Forelimb muscle (tissue), 1 donor: ENCODE measurements at places on chromosomes 4 and X. TPM values are rescaled to one million over a fixed set of nuclear protein-coding genes. Genes with fewer than 3 reads are reported as not detected.

RGN gene
- 2.5 TPM for polyA plus RNA-seq

DNA sequence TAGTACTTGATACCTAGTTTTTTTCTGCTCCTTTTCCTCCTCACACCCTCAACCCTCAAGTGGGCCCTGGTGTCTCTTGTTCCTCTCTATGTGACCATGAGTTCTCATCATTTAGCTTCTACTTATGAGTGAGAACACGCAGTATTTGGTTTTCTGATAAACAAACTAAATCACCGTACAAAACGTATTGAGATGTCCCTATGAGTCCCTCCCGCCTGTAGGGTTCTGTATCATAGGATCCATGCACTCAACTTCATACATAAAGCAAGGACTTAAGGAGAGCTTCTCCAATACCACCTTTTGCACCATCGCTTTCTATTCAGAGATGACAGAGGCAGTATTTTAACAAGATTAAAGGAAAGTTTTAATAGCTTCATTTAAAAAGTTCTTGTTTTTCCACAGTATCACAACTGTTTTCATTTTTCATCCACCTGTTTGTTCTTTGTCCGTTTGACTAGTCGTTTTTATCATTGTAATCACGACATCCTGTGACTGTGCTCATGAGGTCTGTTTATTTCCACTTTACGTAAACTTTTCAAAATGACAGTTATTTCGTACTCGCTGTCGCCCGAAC lies 457 bp upstream of the RAB9A start:
- DNase-seq = no peak

- DNase-seq = no peak
Observed at GRCh38 chrX:48560056-48560455, 14.2 kb upstream of the RBM3 start.

DNA sequence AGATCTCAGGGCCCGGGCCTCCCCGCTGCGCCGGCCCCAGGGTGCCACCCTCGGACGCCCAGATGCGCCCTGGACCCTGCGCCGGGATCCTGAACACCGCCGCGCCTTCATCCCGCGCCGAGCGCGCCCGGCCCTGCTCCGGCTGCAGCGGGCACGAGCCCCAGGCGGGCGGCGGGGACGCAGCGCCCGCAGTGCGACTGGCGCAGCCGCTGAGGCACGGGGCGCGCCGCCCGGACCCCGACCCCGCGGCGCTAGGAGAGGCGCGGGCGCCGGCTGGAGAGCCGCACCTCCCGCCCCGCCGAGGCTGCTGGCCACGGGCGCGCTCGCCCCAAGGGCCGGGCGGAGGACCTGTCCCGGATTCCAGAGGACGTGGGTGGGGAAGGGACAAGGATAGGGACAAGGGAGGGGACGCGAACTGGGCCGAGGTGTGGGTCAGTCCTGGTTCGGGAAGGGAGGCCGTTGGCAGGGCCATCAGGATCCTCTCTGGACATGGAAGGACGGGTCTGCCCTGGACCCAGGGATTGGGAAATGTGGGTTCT lies 1.1 kb downstream of the ZFYVE28 start:
- no peak for DNase-seq

- DNase-seq = no peak
Observed at GRCh38 chr4:7267829-7268228, 75.5 kb downstream of the SORCS2 start.

GRCh38 chr4:80221161-80221560 lies 23.9 kb downstream of the PRDM8 start:
- no peak for DNase-seq

DNA sequence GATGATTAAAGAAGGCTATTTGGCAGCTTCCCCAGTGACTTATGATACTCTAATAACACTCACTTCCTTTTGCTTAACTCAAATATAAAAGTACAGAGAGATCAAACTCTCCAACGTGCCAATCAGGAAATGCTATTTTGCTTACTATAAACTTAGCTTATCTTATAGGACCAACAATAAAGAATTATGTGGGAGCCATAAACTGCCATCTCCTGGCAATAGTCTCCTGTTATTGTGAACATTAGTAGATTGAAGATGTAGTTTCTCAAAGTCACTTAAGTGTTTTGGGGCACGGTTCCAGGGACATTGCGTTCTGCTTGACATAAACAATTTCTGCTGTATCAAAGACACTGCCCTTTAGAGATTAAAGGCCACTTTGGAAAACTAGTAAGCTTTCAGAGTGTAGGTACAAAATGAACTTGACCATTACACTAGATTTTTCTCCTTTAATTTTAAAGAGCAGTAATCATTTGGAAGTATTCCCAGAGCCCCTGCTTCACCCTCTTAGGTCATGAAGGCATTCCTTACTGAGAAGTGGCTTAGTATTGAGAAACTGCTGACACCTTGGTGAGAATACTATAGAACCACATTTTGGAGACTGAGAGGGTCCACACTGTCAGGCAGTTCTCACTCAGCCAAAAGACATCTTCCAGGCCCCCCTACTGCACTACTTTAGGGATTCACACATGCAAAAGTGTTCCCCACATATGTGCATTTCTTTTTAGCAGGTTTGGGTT lies 51.9 kb downstream of the MAOA start:
- DNase-seq = no peak

DNA sequence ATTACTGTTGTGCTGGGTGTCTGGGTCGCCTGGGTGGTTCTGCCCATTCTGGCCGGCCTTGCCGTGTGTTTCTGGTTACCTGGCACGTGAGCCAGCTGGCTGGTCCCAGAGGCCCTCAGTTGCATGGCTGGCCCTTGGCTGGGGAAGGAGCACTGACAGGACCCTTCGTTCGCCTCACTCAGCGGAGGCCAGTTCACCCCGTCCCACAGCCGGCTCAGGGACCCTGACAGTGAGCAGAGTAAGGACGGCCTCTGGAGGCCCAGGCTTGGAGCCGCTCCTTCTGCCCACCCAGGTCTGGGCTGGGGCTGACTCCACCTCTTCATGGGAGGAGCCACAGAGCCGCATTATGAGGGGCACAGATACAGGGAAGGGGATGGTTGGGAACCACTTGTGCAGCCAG lies 20.3 kb upstream of the HGFAC start:
- DNase-seq = no peak

- no peak for DNase-seq
Observed at GRCh38 chr4:8098506-8098905, 60.1 kb downstream of the ABLIM2 start.

DNA sequence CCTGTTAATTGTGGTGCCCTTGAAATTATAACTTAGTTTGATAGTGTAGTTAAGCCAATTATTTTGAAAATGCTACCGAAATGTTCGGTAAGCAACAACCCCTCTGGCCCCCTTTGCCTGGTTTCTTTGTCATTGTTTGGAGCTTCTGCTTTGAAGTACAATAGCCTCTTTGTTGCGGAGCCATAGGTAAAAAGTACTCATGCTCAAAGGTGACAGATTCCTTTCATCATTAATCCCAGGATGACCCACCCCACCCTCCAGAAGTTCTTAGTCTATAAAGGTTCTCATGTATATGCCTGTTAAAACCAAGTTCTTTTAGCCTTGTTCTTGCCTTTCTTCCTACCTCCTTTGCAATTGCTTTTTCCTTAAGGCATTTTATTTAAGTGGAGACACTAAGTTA lies 42.4 kb upstream of the SMARCAD1 start:
- DNase-seq = no peak

- no peak for DNase-seq
Observed at GRCh38 chrX:47098338-47099094, 20.3 kb downstream of the RGN start.

DNA sequence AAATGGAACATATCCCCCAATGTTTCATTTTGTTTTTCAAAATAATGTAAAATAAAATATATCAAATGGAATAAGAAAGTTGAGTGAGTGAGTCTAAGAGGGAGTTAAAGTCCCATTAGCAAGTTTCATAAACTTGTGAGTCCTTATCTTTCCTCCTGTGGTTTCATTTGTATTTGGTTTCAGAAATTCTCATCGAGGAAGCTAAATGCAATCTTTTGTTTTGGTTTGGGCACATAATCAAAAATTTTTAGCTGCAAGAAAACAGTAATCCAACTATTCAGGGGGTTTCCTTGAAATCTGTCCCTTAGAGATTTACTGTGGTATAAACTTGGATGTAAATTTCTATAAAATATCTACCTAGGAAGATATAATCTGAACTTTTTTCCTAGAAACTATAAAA lies 124.2 kb downstream of the CAMK2D start:
- no peak for DNase-seq

- no peak for DNase-seq
Observed at GRCh38 chr4:2795300-2795892, 2.5 kb downstream of the SH3BP2 start.

GRCh38 chr4:48909697-48910096 lies 3.1 kb upstream of the OCIAD2 start:
- no peak for DNase-seq

DNA sequence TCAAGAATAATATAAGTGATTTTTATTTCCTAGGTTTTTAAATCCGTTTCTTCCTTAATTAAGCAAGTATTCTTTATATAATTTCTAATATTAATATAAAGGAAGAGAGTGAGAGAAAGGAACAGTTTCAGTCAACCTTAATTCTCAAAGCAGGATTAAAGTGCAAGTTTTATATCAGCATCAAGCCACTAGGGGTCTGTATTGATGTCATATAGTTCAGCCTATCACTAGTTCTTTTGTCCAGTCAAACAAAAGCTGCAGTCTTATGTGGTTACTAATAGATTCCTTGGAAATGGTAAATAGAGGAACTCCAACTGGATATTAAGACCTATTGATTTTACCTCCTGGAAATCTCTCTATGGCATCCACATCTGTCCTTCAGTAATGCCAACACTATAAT lies 82.0 kb downstream of the NAP1L3 start:
- DNase-seq = no peak

GRCh38 chr4:152778656-152779512 lies 646 bp downstream of the TIGD4 start:
- DNase-seq = no peak

GRCh38 chr4:8547108-8547911 lies 32.9 kb upstream of the GPR78 start:
- no peak for DNase-seq

GRCh38 chrX:154040863-154041262 lies 21.2 kb upstream of the IRAK1 start:
- DNase-seq = no peak

DNA sequence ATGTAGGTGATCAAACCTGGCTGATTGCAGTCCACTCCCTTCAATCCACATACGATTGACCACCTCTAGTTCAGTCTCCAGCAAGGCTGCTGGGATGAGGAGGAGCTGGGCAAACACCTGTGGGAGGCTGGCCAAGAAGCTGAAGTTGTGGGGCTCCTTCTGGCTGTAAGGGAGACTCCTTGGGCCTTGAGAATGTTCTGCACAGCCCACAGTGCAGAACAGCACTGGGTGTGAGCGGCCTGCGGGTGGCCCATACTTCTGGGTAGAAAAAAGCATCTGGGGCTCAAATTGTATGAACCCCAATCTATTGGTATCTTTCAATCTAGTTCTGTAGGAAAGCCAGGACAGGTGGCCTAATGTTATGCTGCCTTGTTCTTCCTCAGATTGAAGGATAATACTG lies 1608.8 kb upstream of the PCDH10 start:
- no peak for DNase-seq

TMEM144 gene
- polyA plus RNA-seq = 2.9 TPM

RRH gene
- polyA plus RNA-seq = 0.28 TPM

DNA sequence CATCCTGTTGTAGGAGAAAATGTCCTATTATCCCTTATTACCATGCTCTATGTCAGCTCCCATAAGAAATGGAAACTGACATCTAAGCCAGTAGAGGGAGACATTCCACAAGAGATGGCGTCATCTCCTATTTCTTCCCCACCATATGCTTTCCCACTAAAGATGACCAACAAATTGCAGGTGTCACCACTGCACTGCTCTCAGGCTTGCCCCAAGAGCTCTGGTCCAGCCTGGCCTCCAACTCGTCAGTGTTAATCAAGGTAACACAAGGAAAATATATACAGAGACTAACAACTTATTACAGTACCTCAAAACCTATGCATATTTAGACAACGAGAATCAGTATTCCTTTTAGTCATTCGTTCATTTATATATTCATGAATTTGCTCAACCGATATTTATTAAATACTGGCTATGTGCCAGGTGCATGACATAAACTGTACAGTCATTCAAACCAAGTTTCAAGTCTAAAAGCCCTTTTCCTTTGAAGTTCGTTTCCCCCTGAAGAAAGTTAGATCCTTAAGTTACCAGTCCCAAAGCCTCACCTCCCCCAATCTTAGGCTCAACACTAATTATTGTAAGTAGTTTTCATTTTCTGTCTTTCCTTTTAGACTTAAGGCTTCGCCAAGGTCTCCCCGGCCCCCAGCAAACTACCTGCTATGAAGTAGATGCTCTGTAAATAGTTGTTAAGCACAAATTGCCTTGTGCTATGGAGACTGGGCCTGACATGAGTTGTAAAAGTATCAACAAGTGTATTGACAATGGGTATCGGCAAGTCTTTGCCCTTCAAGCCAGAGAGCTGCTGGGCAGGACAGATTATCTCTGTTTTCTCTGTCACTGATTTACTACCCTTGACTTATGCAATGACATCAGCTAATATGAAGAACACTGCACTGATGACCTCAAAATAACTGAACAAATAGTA lies 3.1 kb upstream of the FGB start:
- no peak for DNase-seq

DNA sequence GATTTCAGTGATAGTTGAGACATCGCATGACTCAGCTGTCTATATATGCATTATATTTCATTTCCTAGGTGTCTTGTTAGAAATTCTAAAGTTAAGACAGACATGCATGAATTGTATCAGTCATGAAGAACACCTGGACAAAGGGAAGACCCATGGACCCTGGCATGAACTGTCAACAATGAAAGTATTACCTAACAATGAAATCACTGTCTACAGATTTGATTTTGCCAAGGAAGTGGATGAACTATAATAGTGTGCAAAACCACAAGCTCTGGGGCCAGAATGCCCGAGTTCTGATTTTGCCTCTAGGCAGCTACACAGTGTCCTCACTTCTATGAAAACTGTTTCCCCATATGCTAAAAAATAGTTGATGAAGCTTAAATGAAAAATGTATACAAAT lies 386.1 kb downstream of the NLGN4X start:
- no peak for DNase-seq

BEX1 gene
- polyA plus RNA-seq = 2.7 TPM

DNA sequence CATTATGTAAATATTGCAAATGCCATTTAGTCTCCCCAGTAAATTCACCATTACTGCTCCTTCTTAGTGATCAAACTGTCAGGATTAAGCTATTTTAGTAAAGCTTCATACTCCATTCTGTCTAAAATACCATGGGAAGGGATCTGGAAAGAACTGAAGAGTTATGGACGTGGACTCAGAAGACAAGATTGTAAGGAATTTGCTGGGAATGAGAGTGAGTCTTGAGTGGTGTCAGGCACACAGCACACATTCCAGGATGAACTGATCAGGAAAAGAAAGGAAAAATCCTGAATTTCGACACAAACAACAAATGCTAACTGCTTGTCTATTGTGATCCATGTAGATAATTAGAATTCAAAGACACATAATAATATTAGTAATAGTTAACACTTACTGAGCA lies 311.0 kb downstream of the CENPC start:
- DNase-seq = no peak

CABS1 gene
- not detected for polyA plus RNA-seq

ARHGAP36 gene
- polyA plus RNA-seq = 520 TPM

DNA sequence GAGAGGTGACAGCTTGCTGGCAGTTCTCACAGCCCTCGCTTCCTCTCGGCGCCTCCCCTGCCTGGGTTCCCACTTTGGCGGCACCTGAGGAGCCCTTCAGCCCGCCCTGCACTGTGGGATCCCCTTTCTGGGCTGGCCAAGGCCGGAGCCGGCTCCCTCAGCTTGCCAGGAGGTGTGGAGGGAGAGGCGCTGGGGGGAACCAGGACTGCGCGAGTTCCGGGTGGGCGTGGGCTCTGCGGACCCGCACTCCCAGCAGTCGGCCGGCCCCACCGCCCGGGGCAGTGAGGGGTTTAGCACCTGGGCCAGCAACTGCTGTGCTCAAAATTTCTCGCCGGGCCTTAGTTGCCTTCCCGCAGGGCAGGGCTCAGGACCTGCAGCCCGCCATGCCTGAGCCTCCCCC lies 47.0 kb upstream of the PTPN13 start:
- no peak for DNase-seq
